ENCODE measurements at places on chromosomes 5 and 9.

GRCh38 chr9:7171396-7172153 lies 413.8 kb downstream of the KDM4C start:
- no peak for DNase-seq

GRCh38 chr5:82636591-82636990 lies 358.4 kb upstream of the RPS23 start:
- DNase-seq = no peak

- no peak for DNase-seq
These were observed 254.2 kb downstream of the SAXO1 start for GRCh38 chr9:18778846-18779245.

- no peak for DNase-seq
These were observed 66.6 kb upstream of the GARNL3 start for GRCh38 chr9:127197861-127198430.

DNA sequence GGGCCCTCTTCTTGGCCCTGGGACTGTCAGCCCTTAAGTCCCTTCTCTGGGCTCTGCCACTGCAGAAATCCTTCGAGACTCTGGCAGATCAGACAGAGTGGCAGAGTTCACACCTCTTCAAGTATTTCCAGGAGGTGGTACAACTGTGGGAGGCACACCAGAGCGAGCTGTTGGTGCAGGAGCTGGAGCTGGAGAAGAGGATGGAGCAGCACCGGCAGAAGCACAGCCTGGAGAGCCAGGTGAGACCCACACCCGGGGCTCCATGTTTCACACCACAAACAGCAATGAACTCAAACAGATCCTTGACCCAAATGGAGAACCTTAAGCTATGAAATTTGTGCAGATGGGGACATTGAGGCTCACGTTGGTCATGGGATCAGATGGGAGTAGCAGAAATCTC lies 17.5 kb downstream of the CCDC180 start:
- DNase-seq = no peak

Data from stomach (tissue), 19 donors.